Sciatic nerve (tissue), 2 donors: ENCODE measurements at places on chromosomes 11 and 22. TPM values are rescaled to one million over a fixed set of nuclear protein-coding genes. Genes with fewer than 3 reads are reported as not detected.

- DNase-seq: no peak
These were observed 11.1 kb downstream of the MICAL2 start for GRCh38 chr11:12121517-12121916.

- no peak for DNase-seq
These were observed 351.0 kb upstream of the B3GAT1 start for GRCh38 chr11:134763030-134763388.

- no peak for DNase-seq
These were observed 679 bp downstream of the OMP start for GRCh38 chr11:77103319-77103718.

- DNase-seq: no peak
These were observed 3.2 kb downstream of the ARHGEF12 start for GRCh38 chr11:120339394-120339890.

- no peak for DNase-seq
These were observed 62.8 kb downstream of the MORC2 start for GRCh38 chr22:30905696-30906341.

DNA sequence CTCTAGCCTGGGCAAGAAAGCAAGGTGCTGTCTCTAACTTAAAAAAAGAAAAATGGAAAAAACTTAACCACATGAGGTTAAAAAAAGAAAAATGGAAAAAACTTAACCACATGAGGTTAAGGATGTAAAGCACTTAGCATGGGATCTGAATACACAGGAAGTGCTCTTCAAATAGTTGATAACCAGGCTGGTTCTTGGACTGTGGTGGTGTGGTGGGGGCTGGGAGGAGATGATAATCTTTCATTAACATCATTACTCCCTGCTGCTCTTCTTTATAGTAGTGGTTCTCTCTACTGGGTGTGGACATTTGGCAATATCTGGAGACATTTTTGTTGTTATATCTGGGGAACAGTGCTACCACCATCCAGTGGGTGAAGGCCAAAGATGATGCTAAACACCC, 88.4 kb downstream of the TTC17 start:
- no peak for DNase-seq

- no peak for DNase-seq
These were observed 36.8 kb upstream of the OR5P2 start for GRCh38 chr11:7833527-7833926.

- DNase-seq: no peak
These were observed 24.2 kb upstream of the YPEL1 start for GRCh38 chr22:21759646-21760376.

DNA sequence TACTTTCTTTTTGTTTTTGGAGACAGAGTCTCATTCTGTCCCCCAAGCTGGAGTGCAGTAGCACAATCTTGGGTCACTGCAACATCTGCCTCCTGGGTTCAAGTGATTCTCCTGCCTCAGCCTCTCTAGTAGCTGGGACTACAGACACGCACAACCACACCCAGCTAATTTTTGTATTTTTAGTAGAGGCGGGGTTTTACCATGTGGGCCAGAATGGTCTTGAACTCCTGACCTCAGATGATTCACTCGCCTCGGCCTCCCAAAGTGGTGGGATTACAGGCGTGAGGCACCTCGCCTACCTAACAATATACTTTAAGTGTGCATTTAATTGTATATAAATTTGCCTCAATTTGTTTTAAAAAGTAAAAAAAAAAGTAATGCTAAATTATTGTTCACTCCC, 38.4 kb downstream of the GRK3 start:
- DNase-seq: no peak

- DNase-seq: no peak
These were observed 8.3 kb downstream of the SSH3 start for GRCh38 chr11:67311556-67312082.

DNA sequence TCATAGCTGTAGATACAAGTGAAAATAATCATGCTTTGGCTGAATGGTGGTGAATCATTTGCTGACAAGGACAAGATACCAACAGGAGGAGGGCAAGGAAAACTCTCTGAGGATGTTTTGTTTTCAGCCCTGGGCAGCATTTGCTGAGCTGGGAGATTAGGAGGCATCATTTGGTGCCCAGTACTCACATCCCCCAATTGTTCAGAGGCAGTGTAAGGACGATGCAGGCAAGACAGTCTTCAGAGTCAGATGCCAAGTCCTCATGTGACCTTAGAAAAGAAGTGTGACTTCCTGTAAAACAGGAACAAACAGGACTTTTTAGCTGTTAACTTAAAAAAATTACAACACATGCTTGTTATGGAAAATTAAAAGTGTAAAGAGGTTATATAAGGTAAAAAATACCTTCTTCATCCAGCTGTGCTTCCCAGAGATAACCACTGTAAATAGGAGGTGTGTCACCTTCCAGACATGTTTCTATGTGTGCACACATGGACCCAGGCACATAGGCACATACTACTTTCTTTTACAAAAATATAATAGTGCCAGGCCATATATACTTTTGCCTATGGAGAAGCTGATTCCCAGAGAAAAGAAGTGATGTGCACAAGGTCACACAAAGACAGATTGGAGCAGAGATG, 18.0 kb downstream of the CNTF start:
- DNase-seq: no peak

GRCh38 chr11:108963118-108963517, 298.2 kb downstream of the DDX10 start:
- DNase-seq: no peak

DNA sequence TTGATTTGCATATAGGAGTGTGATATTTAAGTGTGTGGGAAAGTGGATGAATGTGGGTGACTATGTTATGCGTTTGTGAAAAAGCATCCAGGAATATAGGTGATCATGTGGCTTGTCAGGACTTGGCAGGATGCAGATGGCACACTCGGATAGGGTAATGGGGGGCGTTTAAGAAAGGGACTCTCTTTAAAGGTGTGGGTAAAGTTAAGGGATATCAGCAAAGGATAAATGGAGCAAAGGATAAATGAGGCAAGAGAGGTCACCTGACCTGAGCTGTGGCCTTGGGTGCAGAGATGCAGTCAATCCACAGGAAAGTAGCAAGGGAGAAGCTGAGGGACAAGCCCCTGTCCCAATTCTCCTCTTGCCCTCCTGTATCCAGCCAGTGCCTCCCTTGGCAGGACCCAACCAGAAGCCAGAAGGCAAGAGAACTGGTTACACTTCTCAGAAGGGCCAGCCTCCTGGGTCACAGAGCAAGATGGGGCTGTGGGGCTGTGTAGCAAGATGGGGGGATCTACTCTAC, 47.5 kb upstream of the GRAMD1B start:
- no peak for DNase-seq

DNA sequence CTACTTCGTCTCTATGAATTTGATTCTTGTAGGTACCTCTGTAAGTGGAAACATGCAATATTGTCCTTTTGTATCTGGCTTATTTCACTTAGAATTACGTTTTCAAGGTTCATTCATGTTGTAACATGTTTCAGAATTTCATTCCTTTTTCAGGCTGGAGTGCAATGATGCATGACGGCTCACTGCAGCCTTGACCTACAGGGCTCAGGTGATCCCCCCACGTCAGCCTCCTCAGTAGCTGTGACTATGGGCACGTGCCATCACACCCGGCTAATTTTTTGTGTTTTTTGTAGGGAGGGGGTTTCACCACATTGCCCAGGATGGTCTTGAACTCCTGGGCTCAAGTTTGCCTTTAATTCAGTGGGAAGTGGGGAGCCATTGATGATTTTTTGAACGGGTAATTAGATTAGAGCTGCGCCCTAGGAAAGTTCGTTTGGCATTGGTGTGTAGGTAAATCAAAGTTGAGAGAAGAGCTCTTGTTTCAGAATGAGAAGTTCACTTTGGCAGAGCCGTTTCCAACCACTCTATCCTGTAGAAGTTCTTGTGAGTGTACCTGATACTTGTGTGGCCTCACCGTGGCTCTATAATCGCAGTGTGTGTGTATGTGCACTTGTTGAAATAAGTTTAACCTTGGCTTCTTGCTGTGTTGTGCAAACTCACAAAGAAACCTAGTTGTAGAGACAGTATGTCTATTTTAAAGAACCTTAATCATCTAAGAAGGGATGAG, 115.9 kb downstream of the NAV2 start:
- no peak for DNase-seq

- no peak for DNase-seq
These were observed 21.5 kb upstream of the CECR2 start for GRCh38 chr22:17347724-17348123.

GRCh38 chr22:24146791-24147353, 34.4 kb upstream of the SUSD2 start:
- DNase-seq: peak; percentile 70

GRCh38 chr11:126452241-126453101, 97.0 kb downstream of the ST3GAL4 start:
- DNase-seq: no peak

DNA sequence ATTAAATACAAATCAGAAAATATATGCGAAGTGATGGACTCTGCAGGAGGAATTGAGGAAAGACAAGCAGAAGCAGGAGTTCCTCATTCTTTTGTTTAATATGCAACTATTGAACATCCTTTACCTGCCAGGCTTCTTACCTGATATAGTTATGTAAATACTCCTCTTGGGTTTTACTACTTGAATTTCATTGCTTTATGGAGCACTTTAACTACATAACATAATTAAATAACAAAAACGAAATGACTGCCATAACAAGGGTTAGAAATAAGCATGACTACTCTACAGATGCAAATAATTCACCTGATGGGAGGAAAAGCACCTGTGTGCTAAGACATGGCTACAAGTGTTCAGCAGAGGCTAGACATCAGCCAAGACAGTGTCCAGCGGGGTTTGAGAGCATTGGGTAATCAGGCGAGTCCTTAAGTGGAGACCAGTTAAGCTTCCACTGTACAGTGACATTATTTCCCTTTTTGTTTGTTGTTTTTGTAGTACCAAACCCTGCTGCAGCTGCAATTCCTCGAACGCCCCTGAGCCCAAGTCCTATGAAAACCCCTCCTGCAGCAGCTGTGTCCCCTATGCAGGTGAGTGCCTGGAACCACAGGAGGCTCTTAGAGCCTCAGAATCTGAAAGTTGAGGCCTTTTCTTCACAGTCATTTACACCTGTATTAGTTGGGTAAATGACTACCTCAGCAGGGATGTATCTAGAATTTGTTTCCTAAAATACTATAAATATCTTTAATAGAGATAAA, 67.4 kb downstream of the SPECC1L start:
- DNase-seq: no peak

DNA sequence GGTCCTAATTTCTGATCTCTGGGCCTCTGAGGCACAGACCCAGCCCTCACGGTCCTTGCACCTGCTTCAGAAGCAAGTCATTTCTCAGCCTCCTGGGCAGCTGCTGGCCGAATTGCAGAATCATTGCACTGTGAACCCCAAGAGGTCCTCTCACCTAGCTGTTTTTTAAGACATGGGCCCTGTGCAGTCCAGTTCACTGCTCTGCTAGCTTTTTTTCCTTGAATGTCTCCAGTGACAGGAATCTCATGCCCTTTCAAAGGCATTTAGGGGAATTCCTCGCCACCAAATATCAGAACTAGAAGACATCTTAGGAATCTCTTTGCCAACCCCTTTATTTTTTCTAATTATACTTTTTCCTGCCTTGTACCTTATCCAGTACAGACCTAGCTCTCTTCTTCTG, 35.6 kb upstream of the TP53I11 start:
- peak; percentile 38 for DNase-seq

DNA sequence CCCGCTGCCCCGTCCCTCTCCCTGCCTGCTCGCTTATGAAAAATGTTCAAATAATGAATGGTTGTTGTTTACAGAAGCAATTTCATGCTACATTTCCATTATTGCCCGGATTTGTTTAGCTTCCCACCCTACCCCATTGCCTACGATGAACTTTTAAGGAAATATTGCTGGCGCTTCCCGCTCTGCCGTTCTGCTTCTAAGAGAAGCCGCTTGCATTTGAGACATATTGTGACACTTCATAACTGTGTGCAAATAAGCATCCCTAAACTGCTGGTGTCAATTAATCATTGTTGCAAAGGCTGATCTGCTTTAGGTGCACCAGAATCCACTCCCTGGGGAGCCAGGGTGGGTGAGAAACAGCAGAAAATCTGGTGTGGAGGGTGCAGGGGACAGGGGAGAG, 52.3 kb upstream of the LMO1 start:
- peak; percentile 17 for DNase-seq

DNA sequence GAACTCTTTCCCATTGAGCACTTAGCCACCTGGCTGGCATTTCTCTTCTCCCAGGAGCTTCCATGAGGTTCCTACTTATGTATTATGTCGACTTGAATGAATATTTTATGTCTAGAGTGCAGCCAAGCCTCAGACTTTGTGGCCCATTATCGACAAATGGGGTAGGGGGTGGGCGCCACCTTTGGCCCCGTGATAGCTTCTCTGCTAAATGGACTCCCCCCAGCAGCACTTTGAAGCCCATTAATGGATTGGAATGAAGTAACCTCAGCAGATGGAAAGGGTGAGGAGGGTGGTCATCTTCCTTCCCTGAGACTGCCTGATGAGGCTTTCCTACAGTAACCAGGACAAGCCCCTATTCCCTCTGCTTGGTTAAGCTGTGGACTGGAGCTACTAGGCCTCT, 5.9 kb downstream of the MARK2 start:
- no peak for DNase-seq

DNA sequence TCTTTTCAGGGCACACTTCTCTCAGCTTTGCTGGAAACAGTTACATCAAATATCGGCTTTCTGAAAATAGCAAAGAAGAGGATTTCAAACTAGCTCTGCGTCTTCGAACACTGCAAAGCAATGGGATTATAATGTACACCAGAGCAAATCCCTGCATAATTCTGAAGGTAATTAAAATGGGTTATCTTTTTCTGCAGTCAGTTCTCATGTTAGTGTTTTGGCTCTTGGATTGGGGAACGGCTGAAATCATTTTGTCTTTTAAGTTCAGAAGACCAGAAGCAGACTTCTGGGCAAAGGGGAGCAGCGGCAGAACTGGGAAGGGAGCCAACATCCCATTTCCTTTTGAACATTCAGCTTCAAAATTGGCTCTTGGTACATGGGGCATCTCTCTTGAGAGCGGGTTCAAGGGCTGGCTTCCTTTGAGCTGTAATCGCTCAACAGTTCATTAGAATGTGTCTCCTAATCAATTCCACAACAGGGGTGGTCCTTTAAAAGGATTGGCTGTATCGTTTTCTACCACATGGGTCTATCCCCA, 110.2 kb upstream of the MTNR1B start:
- no peak for DNase-seq

DNA sequence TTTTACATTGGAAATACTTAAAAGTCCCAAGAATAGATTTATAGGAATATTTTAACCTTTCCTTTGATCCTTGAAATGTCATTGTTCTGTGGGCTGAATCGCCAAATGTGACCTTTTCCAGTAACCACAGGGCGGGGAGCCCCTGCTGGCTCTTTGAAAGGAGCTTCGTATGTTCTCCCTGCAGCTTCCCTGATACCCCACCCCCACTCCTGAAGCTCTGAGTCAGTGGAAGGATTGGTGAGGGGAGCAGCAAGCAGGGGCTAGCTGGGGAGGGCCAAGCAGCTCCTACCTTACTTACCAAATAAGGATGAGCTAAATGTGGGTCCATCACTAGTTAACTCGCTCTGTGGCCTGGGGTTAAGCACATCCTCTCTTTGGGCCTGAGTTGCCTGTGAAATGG, 87.7 kb downstream of the CHST1 start:
- DNase-seq: no peak

CALCA gene
- total RNA-seq: 0.67 TPM

ST3GAL4 gene
- 72.4 TPM for total RNA-seq

NCAM1 gene
- 84.7 TPM for total RNA-seq

BLID gene
- total RNA-seq: 9.3 TPM

SCUBE1 gene
- total RNA-seq: 140 TPM

SRRD gene
- total RNA-seq: 16.5 TPM

LRRC55 gene
- total RNA-seq: not detected

PRODH gene
- 23.5 TPM for total RNA-seq

JAML gene
- 20.8 TPM for total RNA-seq

SYT12 gene
- total RNA-seq: 0.71 TPM

AHNAK gene
- total RNA-seq: 2,773 TPM

THY1 gene
- 3.8 TPM for total RNA-seq

CRYAB gene
- 1,238 TPM for total RNA-seq

TEX54 gene
- total RNA-seq: not detected
